ENCODE measurements at places on chromosomes 3 and 15. TPM values are rescaled to one million over a fixed set of nuclear protein-coding genes. Genes with fewer than 3 reads are reported as not detected.

The GP5 gene
- 0.57 TPM for polyA plus RNA-seq

The CDAN1 gene
- 17.8 TPM for polyA plus RNA-seq

The COL6A6 gene
- polyA plus RNA-seq: 122 TPM

The ADGRG7 gene
- not detected for polyA plus RNA-seq

DNA sequence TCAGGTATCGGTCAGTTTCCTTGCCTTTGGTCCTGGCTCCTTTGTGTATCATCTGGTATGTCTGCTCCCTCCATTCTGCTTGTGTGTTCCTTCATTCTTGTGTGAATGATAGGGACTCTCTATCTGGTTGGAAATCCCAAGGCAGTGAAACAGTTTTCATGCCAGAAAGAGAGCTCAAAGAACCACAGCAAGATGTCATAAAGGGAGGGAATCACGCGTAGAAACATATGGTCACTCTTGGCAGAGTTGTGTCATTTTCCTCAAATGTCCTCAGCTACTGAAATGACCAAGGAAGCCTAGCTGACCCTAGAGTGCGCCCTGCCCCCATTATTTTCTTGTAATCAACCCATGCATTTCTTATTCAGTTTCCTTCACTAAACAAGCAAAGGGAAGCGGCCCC, 48.0 kb downstream of the RASGRP1 start:
- DNase-seq: no peak

DNA sequence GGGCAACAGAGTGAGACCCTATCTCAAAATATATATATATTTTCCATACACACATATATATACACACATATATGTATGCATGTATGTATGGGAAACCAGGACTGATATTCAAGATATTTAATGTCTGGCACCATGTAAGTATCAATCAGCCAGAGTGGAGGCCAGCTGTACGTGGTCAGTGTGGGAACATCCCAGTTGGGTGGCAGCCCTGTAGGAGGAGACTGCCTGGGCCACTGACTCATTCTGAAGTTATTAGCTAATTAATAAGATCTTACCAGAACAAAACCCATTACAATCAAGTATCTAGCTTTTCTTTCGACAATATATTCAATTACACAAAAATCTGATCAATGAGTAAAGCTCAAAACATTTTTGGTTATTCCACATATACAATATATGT, 85.1 kb upstream of the OCA2 start:
- DNase-seq: no peak

DNA sequence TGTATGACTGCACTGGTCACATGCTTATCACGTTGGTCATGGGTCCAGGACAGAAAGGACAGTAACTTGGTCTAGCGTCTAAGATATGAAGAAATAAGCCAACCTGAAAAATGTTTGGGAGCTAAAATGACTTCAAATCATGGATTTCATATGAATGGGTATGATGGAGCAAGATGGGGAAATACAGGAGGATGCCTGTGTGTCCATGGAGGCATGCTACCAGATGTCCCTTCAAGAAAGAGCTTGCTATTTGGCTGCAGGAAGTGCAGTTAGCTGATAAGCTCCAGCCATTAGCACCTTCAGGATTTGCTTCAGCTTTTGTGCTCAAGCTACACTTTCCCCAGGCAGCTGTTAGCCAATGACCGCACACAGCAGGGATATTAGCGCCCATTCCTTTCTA, 164.6 kb upstream of the THBS1 start:
- no peak for DNase-seq

GRCh38 chr3:78951342-78951945, 816.4 kb downstream of the ROBO1 start:
- DNase-seq: no peak

- DNase-seq: no peak
Measured at GRCh38 chr15:75109021-75109735, 85.8 kb downstream of the PPCDC start.

- no peak for DNase-seq
Measured at GRCh38 chr15:99436542-99437314, 129.1 kb upstream of the MEF2A start.

- no peak for DNase-seq
Measured at GRCh38 chr3:98735761-98736269, 27.3 kb upstream of the ST3GAL6 start.

GRCh38 chr3:139695426-139696313, 17.9 kb upstream of the NMNAT3 start:
- DNase-seq: no peak
